ENCODE measurements at places on chromosomes 2 and 18.
A peak's percentile ranks its signal among the peaks of the same experiment; 100 is the strongest.

DNA sequence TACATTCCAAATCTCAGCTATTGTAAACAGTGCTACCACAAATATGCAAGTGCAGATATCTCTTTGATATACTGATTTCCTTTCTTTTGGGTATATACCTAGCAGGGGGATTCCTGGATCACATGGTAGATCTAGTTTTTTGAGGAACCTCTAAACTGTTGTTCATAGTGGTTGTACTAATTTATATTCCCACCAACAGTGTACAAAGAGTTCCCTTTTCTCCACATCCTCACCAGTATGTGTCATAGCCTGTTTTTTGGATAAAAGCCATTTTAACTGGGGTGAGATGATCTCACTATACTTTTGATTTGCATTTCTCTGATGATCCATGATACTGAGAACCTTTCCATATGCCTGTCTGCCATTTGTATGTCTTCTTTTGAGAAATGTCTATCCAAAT lies 6.3 kb upstream of the CCNT2 start:
- no peak overlapping the region for H3K4me3 ChIP-seq
- no peaks in the 10 kb centered on the region for H3K27me3 ChIP-seq
- H3K4me1 ChIP-seq, result no peaks in the 10 kb centered on the region

DNA sequence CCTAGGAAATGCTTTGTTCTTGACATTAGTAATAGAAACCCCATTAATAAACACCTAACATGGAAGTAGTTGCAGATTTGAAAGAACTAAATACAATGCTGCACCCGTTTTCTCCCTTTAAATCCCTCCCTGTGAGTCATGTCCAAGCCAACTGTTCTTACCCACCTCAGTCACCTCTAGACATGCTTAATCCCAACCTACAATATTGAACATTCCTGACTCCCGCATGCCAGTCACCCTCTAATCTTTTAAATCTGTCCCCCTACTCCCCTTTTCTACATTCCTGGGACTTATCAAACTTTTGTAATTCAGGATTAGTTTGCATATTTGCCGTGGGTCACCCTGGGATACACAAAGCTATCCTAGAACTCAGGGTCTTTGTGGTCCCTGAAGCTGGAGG lies 374.6 kb downstream of the IRS1 start:
- peaks cover 4% of the 10 kb centered on the region for H3K27me3 ChIP-seq
- no peaks in the 10 kb centered on the region for H3K36me3 ChIP-seq
- peaks cover 22% of the 10 kb centered on the region for H3K4me1 ChIP-seq
- H3K4me3 ChIP-seq, result peak overlapping the region; percentile 60
- DNase-seq, result no peak
- peak overlapping the region; percentile 6 for H3K27ac ChIP-seq

GRCh38 chr2:144642856-144643255 lies 122.9 kb upstream of the ZEB2 start:
- H3K27me3 ChIP-seq, result no peaks in the 10 kb centered on the region
- H3K4me3 ChIP-seq, result no peak overlapping the region

GRCh38 chr2:241366678-241367077 lies 10.6 kb downstream of the FARP2 start:
- H3K36me3 ChIP-seq, result peaks cover 2% of the 10 kb centered on the region
- no peaks in the 10 kb centered on the region for H3K27me3 ChIP-seq
- peaks cover 14% of the 10 kb centered on the region for H3K4me1 ChIP-seq

DNA sequence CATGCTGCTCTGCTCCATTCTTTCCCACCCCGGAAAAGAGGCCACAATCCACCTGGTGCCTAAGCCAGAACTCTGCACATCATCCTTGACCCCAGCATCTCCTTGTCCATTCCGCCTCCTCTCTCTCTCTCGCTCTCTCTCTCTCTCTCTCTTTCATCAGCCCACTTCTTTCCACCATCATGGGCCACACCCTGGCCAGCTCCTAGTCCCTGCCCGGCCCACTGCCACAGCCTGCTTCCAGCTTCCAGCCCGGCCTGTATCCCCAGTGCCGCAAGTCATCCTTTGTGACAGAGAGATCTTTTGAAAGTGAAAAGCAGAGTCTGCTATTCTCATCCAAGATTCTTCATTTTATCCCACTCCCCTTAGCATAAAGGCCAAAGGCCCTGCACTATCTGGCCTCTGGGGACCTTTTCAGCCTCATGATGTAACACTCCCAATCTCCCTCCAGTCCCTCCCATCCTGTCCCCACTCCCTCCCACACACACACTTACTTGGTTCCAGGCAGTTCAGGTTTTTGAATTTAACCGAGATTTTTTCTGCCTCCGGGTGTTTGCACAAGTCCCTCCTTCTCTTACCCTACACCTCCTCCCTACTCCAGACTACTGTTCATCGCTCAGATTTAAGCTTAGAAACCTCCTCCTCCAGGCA lies 214.0 kb downstream of the EN1 start:
- peaks cover 10% of the 10 kb centered on the region for H3K27me3 ChIP-seq
- no peaks in the 10 kb centered on the region for H3K4me1 ChIP-seq
- no peaks in the 10 kb centered on the region for H3K36me3 ChIP-seq
- H3K4me3 ChIP-seq, result no peak overlapping the region
- H3K27ac ChIP-seq, result no peak overlapping the region

- peaks cover 7% of the 10 kb centered on the region for H3K36me3 ChIP-seq
- no peak for DNase-seq
- H3K4me3 ChIP-seq, result no peak overlapping the region
- H3K27me3 ChIP-seq, result no peaks in the 10 kb centered on the region
- H3K27ac ChIP-seq, result no peak overlapping the region
- peaks cover 12% of the 10 kb centered on the region for H3K4me1 ChIP-seq
Observed at GRCh38 chr2:210162466-210163124, 8.6 kb downstream of the KANSL1L start.

- H3K27ac ChIP-seq, result no peak overlapping the region
- no peaks in the 10 kb centered on the region for H3K36me3 ChIP-seq
- H3K4me3 ChIP-seq, result no peak overlapping the region
- no peaks in the 10 kb centered on the region for H3K27me3 ChIP-seq
- no peak for DNase-seq
- peaks cover 10% of the 10 kb centered on the region for H3K4me1 ChIP-seq
Observed at GRCh38 chr2:241891988-241892298, 22.4 kb downstream of the RTP5 start.

- no peak for DNase-seq
- H3K36me3 ChIP-seq, result no peaks in the 10 kb centered on the region
- peaks cover 8% of the 10 kb centered on the region for H3K4me1 ChIP-seq
- H3K4me3 ChIP-seq, result no peak overlapping the region
- peaks cover 12% of the 10 kb centered on the region for H3K27me3 ChIP-seq
- no peak overlapping the region for H3K27ac ChIP-seq
Observed at GRCh38 chr2:85975581-85975980, 86.8 kb upstream of the ST3GAL5 start.

DNA sequence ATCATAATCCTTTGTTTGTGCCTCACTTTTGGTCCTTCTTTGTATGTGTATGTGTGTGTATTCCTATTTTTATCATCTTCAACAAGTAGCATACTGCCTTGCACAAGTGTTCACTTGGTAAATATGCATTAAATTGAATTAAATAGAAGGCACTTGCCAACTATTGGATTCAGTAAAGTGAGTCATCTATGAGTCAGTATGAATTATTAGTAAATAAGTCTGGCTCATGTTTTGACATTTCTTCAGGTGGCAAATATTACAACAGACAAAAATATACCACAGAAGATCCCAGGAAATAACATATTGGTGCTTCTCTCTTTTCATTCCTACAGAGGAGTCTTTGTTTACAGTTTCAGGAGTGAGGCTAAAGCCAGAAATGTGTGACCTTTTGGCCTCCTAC lies 84.1 kb downstream of the CDK15 start:
- peaks cover 72% of the 10 kb centered on the region for H3K27me3 ChIP-seq
- H3K36me3 ChIP-seq, result peaks cover 4% of the 10 kb centered on the region
- DNase-seq, result no peak
- H3K4me1 ChIP-seq, result peaks cover 3% of the 10 kb centered on the region
- no peak overlapping the region for H3K4me3 ChIP-seq
- no peak overlapping the region for H3K27ac ChIP-seq

- DNase-seq, result no peak
- H3K4me1 ChIP-seq, result no peaks in the 10 kb centered on the region
- H3K36me3 ChIP-seq, result no peaks in the 10 kb centered on the region
- H3K27me3 ChIP-seq, result no peaks in the 10 kb centered on the region
- H3K27ac ChIP-seq, result no peak overlapping the region
Observed at GRCh38 chr2:13919981-13920382, 712.5 kb upstream of the LRATD1 start.

- no peak for DNase-seq
- H3K4me1 ChIP-seq, result no peaks in the 10 kb centered on the region
- H3K27ac ChIP-seq, result no peak overlapping the region
- H3K36me3 ChIP-seq, result no peaks in the 10 kb centered on the region
- H3K4me3 ChIP-seq, result no peak overlapping the region
Observed at GRCh38 chr2:71742953-71743601, 289.7 kb downstream of the DYSF start.

- peaks cover 2% of the 10 kb centered on the region for H3K36me3 ChIP-seq
- no peak overlapping the region for H3K4me3 ChIP-seq
- peaks cover 32% of the 10 kb centered on the region for H3K27me3 ChIP-seq
- no peak overlapping the region for H3K27ac ChIP-seq
Observed at GRCh38 chr2:236629961-236630872, 60.6 kb downstream of the ACKR3 start.

GRCh38 chr18:22335731-22336198 lies 82.0 kb downstream of the CTAGE1 start:
- no peaks in the 10 kb centered on the region for H3K4me1 ChIP-seq
- no peaks in the 10 kb centered on the region for H3K27me3 ChIP-seq
- DNase-seq, result no peak
- H3K4me3 ChIP-seq, result no peak overlapping the region

- no peak overlapping the region for H3K4me3 ChIP-seq
- H3K27me3 ChIP-seq, result peaks cover 39% of the 10 kb centered on the region
- DNase-seq, result no peak
- no peaks in the 10 kb centered on the region for H3K4me1 ChIP-seq
- no peak overlapping the region for H3K27ac ChIP-seq
- H3K36me3 ChIP-seq, result no peaks in the 10 kb centered on the region
Observed at GRCh38 chr2:236341067-236341466, 76.9 kb upstream of the ASB18 start.

DNA sequence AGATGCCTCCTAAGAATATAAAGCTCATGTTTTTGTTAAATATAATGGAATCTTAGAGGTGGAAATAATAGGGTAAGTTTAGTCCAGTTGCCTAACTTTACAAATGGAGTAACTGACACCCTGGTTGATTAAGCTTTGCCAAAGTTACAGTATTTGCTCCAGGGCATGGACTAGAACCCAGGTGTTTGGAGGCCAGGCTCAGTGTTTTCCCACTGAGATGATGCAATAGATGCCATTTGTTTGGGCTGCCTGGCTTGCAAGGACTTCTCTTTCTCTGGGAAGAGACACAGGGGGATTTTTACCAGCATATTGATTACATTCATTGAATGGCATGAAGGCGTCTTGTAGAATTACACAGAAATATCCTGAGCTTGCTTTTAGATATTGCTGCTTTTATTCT lies 397.8 kb downstream of the SLC4A3 start:
- peaks cover 12% of the 10 kb centered on the region for H3K27me3 ChIP-seq
- DNase-seq, result no peak
- no peaks in the 10 kb centered on the region for H3K4me1 ChIP-seq

- DNase-seq, result no peak
- H3K27me3 ChIP-seq, result no peaks in the 10 kb centered on the region
- no peak overlapping the region for H3K4me3 ChIP-seq
- no peaks in the 10 kb centered on the region for H3K4me1 ChIP-seq
- no peaks in the 10 kb centered on the region for H3K36me3 ChIP-seq
Observed at GRCh38 chr2:49069829-49070228, 84.5 kb downstream of the FSHR start.

- peaks cover 19% of the 10 kb centered on the region for H3K27me3 ChIP-seq
- no peak for DNase-seq
- no peak overlapping the region for H3K4me3 ChIP-seq
- H3K27ac ChIP-seq, result no peak overlapping the region
Observed at GRCh38 chr2:126839796-126840195, 58.9 kb upstream of the TEX51 start.

DNA sequence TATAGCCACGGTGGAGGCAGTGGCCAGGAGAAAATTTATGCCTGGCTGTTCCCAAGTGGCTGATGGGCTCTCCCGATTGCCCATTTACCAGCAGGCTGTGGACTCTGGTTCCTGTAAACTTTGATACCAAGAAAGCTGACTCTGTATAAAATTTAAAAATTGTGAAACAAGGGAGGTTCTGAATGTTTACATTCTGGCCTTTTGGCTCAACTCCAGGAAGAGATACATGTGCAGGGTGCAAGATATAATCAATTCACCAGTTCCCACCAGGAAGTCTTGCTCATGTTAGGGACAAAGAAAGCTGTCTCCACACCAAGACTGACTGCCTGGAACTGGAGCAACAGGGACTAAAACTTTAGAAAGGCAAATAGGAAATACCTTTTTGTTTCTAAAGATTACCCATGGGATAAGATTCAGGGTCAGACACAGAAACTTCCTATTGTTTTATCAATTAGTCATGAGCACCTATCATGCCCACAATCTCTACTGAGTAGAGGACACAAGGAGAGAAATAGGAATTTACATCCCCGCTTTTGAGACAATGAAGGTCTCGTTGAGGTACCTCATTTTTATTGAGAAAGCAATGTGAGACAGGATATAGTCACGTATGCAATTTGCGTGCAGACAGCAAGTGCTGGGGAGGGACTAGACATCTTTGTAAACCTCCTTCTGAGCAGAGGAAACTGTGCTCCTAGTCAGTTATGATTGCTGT lies 123.5 kb downstream of the LIPG start:
- H3K4me3 ChIP-seq, result no peak overlapping the region
- H3K27ac ChIP-seq, result no peak overlapping the region
- peaks cover 2% of the 10 kb centered on the region for H3K4me1 ChIP-seq

DNA sequence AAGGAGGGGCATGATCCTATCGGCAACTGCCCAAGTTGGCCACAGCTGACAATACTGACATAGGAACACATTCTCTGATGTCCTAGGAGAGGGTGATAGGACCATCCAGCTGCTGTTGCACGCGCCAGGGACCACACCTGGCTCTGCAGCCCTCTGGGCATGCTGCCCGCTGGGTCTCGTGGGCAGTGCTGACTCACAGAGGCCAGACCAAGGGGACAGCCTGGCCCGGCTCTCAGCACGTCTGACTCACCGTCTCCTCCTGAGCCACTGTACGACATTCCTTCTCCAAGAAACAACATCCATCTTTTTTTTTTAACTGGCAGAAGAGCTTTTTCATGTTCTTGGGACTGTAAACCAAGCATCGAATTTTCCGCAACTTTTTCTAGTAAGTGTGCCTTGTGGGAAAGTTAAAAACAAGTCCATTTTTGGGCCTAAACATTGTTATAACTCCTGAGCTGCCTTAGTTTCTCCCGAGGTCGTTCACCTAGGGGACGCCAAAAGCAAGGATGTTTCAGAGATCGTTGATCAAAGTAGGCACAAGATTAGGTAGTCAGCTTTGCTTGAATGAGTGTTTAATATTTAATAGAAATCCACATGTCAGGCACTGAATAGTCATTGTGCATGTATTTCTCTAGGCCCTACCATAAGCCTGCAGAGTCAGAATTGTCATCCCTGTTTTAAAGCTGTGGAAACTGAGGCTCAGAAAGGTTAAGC lies 100.3 kb downstream of the TTC32 start:
- H3K27me3 ChIP-seq, result peaks cover 26% of the 10 kb centered on the region
- no peak overlapping the region for H3K27ac ChIP-seq
- no peaks in the 10 kb centered on the region for H3K36me3 ChIP-seq
- no peak overlapping the region for H3K4me3 ChIP-seq
- no peak for DNase-seq
- no peaks in the 10 kb centered on the region for H3K4me1 ChIP-seq
